Motor neuron (in vitro differentiated cells): ENCODE measurements at places on chromosomes 1 and 21. TPM values are rescaled to one million over a fixed set of nuclear protein-coding genes. Genes with fewer than 3 reads are reported as not detected.

Gene LCE3A
- not detected in 2 replicates for total RNA-seq

Gene SH2D1B
- total RNA-seq, result 0.14 and 0.41 TPM in 2 replicates

Gene CFHR3
- total RNA-seq, result 0.66 TPM in 1 of 2 replicates, not detected in the other

Gene CCDC190
- total RNA-seq, result 0.96 TPM in 1 of 2 replicates, not detected in the other

Gene MEAF6
- total RNA-seq, result 44.0 and 46.0 TPM in 2 replicates

Gene ADCY10
- total RNA-seq, result 0.71 TPM in 1 of 2 replicates, not detected in the other

Gene NTRK1
- total RNA-seq, result 2.1 and 2.5 TPM in 2 replicates

Gene DIO1
- 0.76 and 1.0 TPM in 2 replicates for total RNA-seq

Gene RGS8
- total RNA-seq, result 12.1 and 13.6 TPM in 2 replicates

Gene RNF186
- total RNA-seq, result 0.25 TPM in 1 of 2 replicates, not detected in the other
